ENCODE measurements at places on chromosomes 16 and 17.

- DNase-seq = no peak
Observed at GRCh38 chr17:66098040-66098439, 93.9 kb downstream of the CEP112 start.

DNA sequence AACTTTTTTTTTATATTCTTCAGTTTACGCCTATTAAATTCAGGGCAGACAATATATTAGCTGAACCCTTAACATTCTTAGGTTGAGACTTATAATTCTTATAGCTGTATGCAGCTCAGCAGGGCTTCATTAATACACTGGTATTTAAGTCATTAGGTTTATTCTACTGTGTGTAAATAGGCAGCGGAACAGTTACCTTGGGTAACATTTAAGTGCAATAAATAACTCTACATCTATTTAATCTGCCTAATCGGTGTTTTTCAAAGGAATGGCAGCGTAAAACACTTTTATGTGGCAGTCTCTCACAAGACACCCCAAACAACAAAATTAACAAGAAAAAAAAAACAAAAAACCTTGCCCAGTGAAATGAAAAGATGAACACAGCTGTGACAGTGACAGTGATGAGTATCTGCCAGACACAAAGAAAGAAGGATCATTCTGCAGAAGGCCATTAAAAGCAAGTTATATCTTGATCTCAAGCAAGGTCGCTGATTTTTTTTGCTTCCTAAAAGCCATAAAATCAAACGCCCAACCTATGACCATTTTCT is 32.6 kb downstream of the KCNJ2 start:
- DNase-seq = no peak

- no peak for DNase-seq
Observed at GRCh38 chr16:15682105-15682570, 32.1 kb downstream of the NDE1 start.

DNA sequence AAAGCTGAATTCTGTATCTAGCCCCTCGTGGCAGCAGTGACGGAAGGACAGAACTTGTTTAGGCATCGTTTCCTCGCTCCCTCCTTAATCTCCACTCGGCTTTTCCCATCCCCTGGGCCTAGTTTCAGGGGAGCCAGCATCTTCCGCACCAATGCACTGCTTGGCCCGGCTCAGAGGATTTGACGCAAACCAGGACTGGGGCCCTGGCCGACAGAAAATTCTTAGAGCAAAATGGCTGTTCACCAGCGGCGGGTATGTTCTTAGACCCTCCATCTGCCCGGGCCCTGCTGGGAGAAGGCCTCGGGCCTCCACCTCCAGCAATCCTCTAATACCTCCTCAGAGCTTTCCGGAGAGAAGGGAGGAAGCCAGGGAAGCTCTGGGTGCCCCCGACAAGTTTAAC is 54.6 kb downstream of the TBC1D16 start:
- DNase-seq = no peak

- no peak for DNase-seq
Observed at GRCh38 chr17:3896108-3896967, 3.5 kb upstream of the CAMKK1 start.

DNA sequence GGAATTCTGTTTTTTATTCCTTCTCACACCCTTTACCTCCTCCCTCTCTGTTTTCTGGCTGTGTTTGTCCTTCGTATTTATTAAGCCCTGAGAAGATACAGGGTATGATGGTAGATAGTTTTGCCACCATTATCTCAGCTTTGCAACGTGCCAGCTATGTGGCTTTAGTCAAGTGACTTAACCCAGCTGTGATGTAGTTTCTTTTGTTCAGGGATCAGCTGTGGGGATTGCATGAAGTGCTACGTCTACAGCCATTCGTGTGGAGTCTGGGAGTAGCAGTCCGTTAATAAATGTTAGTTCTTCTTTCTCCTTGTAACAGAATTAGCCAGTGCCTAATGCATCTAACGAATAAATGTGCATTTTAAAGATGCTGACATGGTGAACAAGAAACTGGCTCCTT is 128.4 kb downstream of the HAPSTR1 start:
- no peak for DNase-seq

GRCh38 chr17:78933025-78933958 is 8.1 kb upstream of the TIMP2 start:
- DNase-seq = no peak

DNA sequence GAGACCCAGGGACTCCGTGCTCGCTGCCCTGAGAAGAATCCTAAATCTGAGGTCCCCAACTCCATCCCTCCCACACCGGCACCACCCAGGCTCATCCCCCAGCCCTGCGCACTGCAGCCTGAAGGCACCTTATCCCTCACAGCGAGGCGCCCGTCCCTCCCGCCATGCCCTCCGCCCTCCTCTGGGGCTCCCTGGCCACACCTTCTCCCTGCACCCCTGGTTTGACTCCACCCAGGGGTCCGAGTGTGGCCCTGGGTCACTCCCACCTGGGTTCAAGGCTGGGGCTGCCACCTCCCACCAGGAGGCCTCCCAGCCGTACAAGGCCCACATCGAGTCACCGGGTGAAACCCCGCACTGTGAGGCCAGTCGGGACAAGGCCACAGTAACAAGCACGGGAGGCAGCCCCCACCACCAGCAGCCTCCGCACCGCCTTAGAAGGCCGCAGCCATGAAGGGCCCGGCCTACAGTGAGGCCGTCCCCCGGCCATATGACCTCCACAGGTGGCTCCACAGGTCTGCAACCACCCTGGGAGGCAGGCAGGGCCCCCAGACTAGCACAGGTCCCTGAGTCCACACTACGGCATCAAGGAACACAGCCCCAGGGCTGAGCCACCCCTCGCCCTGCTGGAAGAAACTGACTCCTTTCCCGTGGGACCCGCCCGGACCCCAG is 8.3 kb downstream of the HAGH start:
- DNase-seq = no peak

DNA sequence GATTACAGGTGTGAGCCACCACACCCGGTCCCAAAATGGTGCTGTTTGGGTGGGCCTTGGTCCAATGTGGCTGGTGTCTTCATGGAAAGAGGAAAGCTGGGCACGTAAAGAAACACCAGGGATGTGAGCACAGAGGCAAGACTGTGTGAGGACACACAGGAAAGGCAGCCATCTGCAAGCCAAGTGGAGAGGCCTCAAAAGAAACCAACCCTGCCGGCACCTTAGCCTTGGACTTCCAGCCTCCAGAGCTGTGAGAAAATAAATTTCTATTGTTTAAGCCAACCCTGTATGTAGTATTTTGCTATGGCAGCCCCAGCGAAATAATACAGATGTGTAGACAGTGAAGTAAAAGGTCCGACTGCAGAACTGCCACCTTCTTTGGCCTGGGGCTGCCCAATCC is 68.7 kb downstream of the SLC39A11 start:
- DNase-seq = no peak

- DNase-seq = no peak
Observed at GRCh38 chr17:74749279-74750038, 1.0 kb downstream of the NHERF1 start.

DNA sequence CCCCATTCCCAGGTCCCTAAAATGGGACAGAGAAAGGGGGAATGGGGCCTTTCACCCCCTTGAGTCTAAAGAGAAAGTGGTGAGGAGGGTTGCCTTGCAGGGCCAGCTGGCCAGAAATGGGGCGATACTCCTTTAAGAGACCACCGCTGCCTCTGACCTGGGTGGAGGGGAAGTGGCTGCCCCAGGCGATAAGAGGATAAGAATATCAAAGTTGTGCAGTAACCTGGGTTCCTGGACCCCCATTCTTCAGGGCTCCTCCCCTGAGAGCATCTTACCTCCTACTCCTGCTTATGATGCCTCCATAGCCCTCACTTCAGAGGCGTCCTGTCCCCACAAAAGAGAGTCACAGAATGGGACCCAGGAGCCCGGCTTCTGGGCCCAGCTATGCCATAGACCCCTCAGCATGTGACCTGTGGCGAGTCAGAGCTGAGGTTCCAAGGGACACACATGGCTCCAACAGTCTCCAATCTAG is 5.2 kb upstream of the TSPOAP1 start:
- DNase-seq = no peak

GRCh38 chr17:79835470-79835899 is 3.8 kb downstream of the CBX4 start:
- DNase-seq = no peak

- peak; percentile 15 for DNase-seq
Observed at GRCh38 chr17:1229349-1229899, 40.8 kb upstream of the BHLHA9 start.

DNA sequence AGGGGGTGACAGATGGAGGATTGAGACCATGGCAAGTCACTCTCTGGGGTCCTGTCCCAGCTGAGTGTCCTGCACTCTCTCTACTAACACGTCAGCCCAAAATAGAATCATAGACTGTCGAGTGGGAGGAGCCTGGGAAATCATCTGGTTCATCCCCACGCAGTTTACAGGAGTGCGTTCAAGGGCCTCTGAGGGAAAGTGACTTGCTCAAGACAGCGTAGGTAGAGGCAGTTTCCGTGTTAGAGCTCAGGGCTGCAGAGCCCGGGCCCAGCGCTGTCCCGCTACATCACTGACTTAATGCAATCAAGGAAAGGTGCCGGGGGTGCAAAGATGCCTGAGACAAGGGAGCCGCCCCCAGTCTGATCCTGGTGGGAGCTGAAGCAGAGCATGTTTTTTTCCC is 10.3 kb downstream of the GSG1L2 start:
- DNase-seq = no peak

DNA sequence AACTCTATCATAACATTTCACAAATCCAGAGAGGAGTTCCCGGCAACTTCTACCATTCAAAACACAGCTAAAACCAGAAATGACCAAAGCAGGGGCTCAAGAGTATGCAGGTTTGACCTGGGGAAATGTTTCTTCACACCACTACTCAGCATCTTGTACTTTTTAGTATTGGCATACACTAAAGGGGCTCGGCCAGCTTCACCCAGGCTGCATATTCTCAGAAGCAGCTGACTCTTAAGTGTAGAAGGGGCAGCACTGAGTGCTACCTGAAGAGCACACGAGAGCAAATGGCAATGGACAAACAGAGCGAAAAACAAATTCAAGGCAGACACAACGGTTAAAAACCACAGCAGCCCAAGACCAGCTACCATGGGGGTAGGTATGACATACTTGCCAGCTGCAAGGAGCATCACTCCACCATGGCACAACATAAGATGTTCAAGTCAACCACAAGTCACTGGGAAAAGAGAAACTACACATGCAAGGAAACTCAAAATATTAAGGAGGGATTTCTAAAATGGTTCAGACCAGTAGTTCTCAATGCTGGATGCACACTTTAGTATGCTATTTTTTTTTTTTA is 34.4 kb downstream of the N4BP1 start:
- DNase-seq = no peak

GRCh38 chr17:5800131-5800530 is 215.8 kb upstream of the NLRP1 start:
- no peak for DNase-seq

DNA sequence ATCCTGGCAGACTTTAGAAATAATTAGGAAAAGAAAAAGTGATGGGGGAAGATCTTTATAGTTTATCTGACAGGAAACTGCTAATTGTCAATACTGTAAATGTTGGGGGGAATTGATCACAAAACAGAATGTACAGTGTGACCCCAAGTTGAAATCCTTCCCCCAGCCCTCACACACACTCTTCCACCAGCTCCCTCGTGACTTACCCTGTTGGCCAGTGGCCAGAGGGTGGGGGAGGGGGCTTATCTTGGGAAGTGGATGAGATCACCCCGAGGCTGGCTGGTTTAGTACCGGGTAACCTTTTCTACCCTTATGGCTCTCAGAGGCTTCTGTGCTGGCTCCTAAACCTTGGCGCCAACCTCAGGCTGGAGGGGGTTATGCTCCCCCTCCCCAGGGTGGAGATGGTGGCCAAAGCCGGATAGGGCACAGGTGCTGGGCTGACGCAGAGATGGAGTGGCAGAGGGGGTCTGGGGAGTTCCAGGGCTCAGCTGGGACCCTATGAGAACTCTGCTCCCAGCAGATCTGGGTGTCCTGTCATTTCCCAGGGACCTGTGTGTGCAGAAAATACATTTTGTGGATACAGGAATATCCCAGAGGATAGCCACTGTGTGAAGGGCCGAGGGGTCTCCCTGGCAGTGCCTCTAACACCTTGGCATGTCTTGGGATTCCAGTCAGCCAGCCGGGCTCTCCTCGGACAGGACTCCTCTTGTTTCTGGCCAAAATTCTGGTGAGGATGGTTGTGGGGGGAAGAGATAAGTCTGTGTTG is 18.6 kb downstream of the CDH16 start:
- no peak for DNase-seq

GRCh38 chr16:1691276-1691675 is 13.2 kb downstream of the JPT2 start:
- DNase-seq = no peak

GRCh38 chr16:19822533-19822932 is 62.1 kb downstream of the GPRC5B start:
- no peak for DNase-seq

DNA sequence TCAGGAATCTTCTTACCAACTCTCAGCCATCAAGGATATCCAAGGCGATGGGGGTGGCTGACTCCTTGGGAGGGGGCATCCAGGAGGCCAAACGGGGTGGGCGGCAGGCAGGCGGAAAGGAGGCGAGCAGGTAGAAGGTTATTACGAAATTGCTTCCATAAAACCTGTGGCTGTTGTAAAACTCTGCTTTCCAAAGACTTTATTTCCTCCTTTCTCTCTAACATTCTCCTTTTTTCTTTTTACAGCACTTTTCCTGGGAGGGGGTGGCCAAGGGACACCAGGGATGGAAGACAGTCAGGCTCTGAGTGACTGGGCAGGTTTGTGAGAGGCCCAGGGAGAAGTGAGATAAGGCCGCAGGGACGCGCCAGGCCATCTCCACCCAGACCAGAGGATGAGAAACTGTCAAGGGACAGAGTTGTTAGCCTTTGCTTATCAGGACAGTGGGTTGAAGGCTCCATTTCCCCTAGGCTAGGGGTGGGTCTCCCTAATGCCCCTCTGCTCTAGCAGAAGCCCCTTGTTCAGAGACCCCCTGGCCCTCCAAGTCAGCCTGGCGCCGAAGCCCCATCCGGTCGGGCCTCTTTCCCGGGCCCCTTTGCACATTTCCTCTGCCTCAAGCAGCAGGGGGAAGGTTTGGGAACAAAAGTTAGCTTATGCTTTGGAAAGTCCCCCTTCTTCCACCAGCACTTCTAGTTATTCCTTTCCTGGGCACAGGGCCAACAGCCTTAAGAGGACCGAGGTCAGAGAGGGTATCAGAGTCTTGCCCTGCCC is 5.0 kb upstream of the HOXB9 start:
- DNase-seq = no peak

- peak; percentile 54 for DNase-seq
Observed at GRCh38 chr17:17313350-17313991, 10.3 kb downstream of the NT5M start.

DNA sequence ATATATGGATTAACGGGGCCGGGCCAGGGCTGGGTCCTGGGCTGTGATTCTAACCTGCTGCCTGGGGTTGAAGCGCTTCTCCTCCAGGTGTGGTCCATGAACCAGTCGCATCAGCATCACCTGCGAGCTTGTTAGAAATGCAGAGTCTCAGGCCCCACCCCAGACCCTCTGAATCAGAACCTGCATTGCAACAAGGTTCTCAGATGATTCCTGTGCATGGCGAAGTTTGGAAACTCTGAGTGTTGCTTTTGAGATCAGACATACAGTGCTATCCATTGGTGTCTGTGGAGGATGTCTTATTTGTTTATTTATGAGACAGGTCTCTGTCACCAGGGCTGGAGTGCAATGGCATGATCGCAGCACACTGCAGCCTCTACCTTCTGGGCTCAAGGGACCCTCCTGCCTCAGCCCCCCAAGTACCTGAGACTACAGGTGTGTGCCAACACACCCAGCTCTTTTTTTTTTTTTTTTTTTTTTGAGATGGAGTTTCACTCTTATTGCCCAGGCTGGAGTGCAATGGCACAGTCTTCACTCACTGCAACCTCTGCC is 99.8 kb downstream of the PITPNC1 start:
- DNase-seq = no peak
